ENCODE measurements at places on chromosomes 12 and 14.

GRCh38 chr14:19743256-19743655, at the start of gene OR4Q3:
TSS of gene OR4Q3 (plus strand) at chr14:19743571.
- no peak for DNase-seq

GRCh38 chr14:37589715-37590427, 5.2 kb downstream of the FOXA1 start:
- DNase-seq, result no peak

GRCh38 chr14:51431033-51431709, 191.1 kb downstream of the TMX1 start:
- no peak for DNase-seq

DNA sequence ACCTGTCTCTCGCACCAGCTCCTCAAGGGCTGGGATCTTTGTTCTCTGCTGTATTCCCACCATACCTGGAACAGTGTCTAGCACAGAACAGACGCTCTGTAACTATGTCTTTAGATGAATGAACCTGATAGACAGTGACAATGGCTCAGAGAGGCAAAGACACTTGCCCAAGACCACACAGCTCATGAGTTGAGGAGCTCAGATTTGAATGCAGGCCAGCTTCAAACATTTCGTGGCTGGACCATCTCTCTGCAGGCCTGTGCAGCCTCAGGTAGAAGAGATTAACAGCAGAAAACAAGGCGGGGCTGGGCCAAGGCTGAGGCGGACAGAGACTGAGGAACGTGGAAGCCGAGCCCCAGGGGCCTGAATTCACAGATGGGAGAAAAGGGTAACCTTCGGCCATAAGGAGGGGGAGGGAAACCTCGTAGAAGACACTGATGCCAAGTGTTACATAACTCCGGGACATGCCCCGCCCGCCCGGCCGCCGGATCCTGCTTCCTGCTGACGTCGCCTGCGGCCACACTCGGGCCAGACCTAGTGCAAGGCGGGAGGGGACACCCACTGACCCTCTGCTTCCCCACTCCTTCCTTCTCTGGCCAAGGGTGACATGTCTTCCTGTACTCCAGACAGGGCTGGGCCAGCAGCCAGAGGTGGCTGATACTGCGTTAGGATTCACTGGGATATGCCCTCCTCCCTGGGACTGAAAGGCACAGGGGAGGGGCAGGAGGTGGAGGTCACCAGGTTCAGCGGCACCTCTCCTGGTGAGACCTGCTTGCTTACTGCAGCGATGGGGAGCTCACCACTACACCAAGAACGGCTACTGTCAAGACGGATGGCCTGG, 86.8 kb downstream of the RFLNA start:
- DNase-seq, result no peak

DNA sequence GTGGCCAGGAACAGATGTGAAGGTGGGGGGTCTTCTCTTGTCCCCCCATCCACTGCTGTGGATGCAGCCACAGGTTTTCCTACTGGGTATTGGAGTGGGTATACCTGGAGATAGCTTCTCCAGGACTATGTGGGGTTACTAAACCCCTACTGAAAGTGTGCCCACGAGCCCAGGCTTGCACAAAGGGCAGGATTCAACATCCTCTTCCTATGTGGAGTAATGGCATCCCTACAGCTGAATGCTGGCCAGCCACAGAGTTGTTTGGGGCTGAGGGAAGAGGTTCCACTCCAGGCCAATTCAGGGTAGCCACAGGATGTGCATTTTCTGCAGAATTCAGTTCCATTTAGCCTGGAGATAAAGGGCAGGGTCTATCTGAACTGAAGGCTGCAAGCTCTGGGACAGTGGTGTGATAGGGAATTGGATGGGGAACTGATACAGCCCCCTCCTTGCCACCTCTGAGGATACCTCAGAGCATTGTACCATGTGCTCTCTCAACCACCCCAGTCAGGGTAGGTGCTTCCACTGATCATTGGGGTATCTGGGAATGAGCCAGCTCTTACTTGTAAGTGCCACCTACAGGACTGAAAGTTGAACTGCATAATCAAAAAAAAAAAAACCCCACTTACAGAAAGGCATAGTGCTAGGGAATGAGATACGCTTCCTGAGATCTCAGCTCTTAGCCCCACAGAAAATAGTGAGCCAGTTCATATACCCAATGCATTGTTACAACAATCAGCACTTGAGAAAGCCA, 187.1 kb downstream of the KITLG start:
- DNase-seq, result peak; percentile 29

DNA sequence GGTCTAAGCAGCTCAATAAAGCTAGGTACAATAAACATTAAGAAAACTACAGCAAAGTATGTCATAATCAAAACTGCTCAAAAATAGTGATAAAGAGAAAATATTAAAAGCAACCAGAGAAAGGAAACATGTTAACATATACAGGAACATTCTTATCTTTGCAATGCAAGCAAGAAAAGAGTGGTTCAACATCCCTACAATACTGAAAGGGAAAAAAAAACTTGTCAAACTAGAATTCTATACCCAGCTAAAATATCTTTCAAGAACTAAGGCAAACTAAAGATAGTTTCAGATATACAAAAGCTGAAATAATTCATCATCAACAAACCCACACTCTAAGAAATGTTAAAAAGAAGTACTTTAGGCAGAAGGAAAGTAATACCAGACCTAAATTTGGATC, 134.2 kb downstream of the DPF3 start:
- no peak for DNase-seq

DNA sequence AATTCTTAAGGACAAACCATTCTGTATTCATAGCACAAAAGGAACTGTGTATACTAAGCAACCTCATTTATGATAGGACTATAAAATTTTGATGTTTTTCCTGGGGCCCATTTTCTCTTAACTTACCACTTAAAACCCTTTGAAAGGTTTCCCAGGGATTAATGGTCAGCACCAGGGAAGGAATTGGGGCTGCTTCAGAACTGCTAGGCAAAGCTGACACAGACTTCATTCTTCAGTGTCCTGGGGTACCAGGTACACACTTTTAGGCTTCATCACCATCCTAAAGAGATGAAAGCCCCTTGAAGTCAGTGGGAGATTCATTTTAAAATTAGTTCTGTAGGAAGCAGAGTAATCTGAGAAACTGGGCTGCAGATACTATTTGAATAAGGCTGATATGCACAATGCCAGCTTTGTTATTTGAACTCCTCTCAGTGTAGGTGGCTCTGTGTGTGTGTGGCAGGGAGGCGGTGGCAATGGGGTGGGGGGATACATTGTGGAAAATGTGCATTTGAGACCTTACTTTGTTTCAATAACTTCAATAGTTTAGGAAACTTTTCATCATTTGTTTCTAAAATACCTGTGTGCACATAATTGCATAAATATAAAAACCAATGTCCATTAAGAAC, 329.3 kb upstream of the DCN start:
- no peak for DNase-seq

DNA sequence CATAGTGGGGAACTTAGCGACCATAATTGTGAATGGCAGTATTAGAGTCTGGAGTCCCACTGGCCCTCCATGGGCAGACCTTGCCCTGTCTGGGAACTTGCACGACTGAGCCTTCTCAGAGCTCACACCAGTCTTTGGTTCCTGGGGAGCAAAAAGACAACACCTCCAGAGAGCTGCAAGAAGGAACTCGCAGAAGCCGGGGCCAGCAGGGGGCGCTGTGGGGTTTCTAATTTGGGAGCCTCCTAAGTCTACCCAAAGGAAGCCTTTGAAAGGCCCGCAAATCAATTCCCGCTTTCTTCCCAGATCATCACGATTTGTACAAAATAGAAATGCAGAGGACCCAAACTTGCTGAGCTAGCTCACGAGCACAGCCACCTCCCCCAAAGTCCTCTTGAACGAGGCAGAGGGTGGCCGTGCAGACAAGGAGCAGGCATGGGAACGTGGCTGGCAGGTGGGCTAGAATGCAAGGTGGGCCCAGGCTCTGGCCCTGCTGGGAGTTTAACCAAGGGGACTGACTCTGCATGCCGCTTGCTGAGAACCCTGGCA, 46.3 kb upstream of the FBXO21 start:
- DNase-seq, result peak; percentile 80

GRCh38 chr12:115297445-115297844, 613.5 kb upstream of the TBX3 start:
- DNase-seq, result no peak

DNA sequence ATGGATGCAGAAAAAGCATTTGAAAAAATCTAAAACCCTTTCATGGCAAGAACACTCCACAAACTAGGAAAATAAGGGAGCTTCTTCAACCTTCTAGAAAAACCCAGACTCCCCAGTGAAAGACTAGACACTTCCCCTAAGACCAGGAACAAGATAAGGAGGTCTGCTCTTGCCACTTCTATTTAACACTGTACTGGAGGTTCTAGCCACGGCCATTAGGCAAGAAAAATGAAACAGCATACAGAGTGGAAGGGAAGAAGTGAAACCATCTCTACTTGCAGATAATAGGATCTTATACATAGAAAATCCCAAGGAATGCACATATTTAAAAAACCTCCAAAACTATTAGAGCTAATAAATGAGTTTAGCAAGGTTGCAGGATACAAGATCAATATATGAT, 42.3 kb downstream of the CHGA start:
- no peak for DNase-seq

DNA sequence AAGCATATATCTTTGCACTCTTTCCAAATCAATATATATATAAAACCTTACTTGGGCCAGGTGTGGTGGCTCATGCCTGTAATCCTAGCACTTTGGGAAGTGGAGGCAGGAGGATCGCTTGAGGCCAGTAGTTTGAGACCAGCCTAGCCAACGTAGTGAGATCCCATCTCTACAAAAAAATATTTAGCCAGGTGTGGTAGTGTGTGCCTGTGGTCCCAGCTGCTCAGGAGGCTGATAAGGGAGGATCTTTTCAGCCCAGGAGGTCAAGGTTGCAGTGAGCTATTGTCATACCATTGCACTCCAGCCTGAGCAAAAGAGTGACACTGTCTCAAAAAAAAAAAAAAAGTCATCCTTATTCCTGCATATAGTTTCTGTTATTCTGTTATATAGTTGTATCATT, 14.4 kb downstream of the OS9 start:
- DNase-seq, result no peak

DNA sequence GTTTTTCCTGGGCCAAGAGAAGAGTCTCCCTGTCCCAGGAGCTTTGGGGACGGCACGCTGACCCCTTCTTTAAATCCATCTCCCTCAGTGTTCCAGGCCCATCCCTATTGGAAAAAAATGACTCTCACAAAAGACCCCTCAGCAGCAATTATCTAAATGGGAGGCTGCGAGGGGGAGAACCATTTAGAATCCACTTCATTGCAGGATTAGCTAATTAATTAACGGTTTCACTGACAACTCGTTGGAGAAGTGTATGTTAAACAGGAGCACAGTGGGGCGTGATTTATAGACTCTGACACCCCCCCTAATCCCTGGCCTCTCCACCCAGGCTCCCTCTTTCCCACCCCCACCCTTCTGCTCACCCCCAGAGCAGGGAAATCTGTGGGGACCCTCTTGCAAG, 162.8 kb upstream of the LHX5 start:
- DNase-seq, result no peak

- DNase-seq, result no peak
Observed at GRCh38 chr12:31527083-31527482, 63.9 kb downstream of the DENND5B start.

GRCh38 chr12:99111600-99111999, 466.5 kb downstream of the APAF1 start:
- DNase-seq, result no peak

- DNase-seq, result peak; percentile 85
Observed at GRCh38 chr12:52879394-52880351, 25.2 kb downstream of the KRT8 start.

DNA sequence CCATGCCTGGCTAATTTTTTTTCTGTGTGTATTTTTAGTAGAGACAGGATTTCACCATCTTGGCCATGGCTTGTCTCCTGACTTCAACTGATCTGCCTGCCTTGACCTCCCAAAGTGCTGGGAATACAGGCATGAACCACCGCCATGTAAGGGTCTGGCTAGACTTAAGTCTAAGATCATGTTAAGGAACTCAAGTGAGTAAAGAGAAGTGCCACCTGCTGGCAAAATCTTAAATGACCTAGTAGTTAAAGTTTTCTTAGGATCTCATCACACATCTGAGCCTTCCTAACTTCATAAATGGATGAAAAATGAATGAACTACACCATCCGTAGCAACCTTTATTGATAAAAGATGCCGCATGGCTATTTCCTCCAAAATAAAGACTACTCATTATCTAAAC, 1.7 kb upstream of the C12orf56 start:
- DNase-seq, result peak; percentile 44

GRCh38 chr12:91110311-91110924, 876 bp downstream of the LUM start:
- DNase-seq, result no peak

GRCh38 chr12:110117956-110118685, 6.0 kb upstream of the IFT81 start:
- DNase-seq, result no peak

- DNase-seq, result no peak
Observed at GRCh38 chr14:77319422-77319821, 1.3 kb downstream of the POMT2 start.

DNA sequence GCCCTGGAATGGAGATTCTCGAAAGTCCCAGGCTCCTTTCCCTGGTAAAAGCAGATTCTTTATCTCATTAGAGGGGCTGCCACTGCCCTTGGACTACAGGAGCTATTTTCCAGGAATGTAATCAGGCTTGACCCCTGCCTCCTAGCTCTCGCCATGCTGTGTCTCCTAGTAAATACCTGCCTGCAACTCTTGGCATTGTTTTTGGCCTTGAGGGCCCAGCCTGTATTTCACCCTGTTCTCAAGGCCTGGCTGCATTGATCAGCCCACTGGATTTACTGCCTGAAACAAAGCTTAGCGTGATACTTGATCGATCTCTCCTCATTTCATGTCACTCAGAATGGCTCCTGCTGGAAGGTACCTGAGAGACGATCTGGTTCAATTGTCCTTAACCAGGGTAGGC, 273.7 kb downstream of the CACNA1C start:
- DNase-seq, result no peak
